Activated naive CD4-positive, alpha-beta T cell treated with anti-CD3 and anti-CD28 coated beads, Interleukin-2, amount 50 U/mL, for 72 hours (primary cell): ENCODE measurements at places on chromosomes 4 and X.

DNA sequence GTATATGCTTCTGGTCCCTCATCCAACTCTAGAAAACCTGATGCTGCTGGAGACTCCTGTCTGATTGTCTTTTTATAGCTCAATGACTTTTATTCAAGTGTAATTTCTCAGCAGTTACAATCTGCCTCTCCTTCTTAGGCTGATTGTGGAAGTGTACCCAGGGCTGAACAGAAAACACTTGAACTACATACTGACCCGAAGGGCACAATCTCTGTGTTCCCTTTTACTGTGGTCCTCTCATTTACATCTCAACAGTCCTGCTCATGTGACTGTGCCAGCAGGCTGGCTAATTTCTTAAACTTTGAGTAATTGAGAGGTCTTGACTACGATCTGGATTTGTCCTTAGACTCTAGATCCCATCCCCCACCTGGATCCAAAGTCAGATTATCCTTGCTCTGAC is 863.4 kb downstream of the PDHA2 start:
- DNase-seq, result no peak

GRCh38 chr4:107966903-107967302 is 22.8 kb upstream of the HADH start:
- no peak for DNase-seq

DNA sequence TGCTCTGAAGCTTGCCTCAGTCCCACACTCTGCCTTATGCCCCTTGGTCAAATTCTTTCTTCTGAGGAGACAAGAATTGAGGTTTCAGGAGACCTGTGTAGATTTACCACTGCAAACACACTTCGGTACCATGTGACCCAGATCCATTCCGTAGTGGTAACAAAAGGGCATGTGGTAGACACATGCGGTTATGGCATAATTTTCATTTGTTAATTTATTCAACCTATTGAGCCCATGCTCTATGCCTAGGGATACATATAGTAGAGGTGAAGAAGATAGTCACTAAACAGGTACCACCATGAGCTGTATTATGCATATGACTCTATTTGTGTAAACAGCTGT is 190.9 kb downstream of the NDST4 start:
- DNase-seq, result no peak

GRCh38 chrX:63128509-63128908 is 222.6 kb downstream of the SPIN4 start:
- DNase-seq, result peak; percentile 7
